A549 treated with DMSO at 1 μM for 4 hours (cell line): ENCODE measurements at places on chromosomes 1 and 21. TPM values are rescaled to one million over a fixed set of nuclear protein-coding genes. Genes with fewer than 3 reads are reported as not detected.

Gene CD160
- total RNA-seq: not detected in 5 replicates

Gene AMPD2
- 28.3 to 31.7 TPM (median 30.6 TPM) in 5 replicates for total RNA-seq

Gene OR2T2
- total RNA-seq: not detected in 5 replicates

Gene PRKACB
- total RNA-seq: 6.8 to 12.4 TPM (median 9.6 TPM) in 5 replicates

Gene GPX7
- not detected in 5 replicates for total RNA-seq

Gene F3
- 1.9 to 3.3 TPM (median 3.1 TPM) in 5 replicates for total RNA-seq

Gene AKR7A3
- 0.06 to 0.21 TPM (median 0.16 TPM) in 4 of 5 replicates, not detected in the other for total RNA-seq

Gene FAM3B
- not detected in 5 replicates for total RNA-seq

Gene MSH4
- total RNA-seq: 0.02 to 0.07 TPM (median 0.03 TPM) in 3 of 5 replicates, not detected in the others

Gene OMA1
- 4.8 to 6.6 TPM (median 6.2 TPM) in 5 replicates for total RNA-seq

Gene POU3F1
- 0.04 to 0.07 TPM in 2 of 5 replicates, not detected in the others for total RNA-seq
